ENCODE measurements at places on chromosomes 4 and X.

DNA sequence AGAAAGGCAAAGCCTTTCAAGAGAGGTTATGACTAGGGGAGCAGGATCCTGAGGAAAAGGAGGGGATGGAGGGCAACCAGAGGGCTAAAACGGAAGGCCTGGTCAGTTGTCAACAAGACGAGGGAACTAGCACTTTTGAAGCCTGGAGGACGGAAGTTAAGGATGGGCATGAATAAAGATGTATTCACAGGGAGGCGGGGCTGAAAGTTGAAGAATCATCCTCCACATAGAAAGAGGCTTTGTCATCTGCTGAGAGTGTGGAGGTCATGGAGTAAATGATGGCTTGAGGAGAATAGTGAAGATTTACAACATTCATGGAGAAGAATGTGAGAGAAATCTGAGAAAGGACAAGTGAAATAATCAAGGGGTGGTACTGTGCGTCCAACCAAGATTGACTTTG lies 137.5 kb downstream of the MAGEB17 start:
- no peak for DNase-seq

GRCh38 chr4:151266497-151266896 lies 10.5 kb upstream of the PRSS48 start:
- DNase-seq: no peak

- peak; percentile 44 for DNase-seq
Measured at GRCh38 chr4:113327494-113327893, 278.0 kb downstream of the ANK2 start.

DNA sequence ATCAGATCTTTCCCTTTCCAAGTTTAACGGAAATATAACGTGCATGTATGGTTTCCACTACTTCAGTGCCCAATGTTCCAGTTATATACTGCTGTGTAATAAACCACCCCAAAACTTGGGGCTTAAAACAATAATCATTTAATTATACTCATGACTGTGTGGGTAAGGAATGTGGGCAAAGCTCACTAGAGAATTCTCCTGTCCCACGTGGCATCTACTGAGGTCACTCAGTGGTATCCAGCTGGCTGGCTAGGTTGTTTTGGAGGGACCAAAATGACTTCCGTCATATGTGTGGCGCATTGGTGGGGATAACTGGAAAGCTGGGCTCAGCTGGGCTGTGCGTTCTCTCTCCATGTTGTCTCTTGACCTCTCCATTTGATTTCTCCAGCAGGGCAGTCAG lies 18.5 kb downstream of the ZCCHC18 start:
- no peak for DNase-seq

DNA sequence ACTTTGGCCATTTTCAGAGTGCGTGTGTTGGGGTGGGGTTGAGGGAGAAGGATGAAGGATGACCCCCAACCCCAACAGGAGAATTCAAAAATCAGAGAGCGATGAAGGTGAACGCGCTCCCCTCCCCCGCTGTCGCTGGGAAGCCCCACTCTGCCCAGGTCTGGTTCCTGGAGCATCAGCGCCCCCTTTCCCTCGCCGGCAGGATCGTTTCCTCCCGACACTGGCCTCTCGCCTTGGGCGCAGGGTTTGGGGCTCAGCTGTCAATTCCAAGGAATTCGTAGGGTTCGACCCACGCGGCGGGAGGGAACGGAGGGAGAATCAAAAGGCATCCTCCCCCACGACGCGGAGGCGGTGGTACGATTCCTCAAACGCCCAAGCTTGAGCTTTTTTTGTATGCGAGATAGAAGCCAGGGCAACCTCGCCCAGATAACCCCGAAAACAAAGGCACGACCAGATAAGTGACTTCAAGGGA lies 1.0 kb upstream of the PDGFRA start:
- peak; percentile 21 for DNase-seq

- DNase-seq: no peak
Measured at GRCh38 chrX:9416562-9417348, 48.1 kb upstream of the TBL1X start.

- no peak for DNase-seq
Measured at GRCh38 chr4:55133951-55134350, 8.6 kb upstream of the KDR start.

- DNase-seq: no peak
Measured at GRCh38 chrX:28969126-28969525, 381.9 kb downstream of the IL1RAPL1 start.

DNA sequence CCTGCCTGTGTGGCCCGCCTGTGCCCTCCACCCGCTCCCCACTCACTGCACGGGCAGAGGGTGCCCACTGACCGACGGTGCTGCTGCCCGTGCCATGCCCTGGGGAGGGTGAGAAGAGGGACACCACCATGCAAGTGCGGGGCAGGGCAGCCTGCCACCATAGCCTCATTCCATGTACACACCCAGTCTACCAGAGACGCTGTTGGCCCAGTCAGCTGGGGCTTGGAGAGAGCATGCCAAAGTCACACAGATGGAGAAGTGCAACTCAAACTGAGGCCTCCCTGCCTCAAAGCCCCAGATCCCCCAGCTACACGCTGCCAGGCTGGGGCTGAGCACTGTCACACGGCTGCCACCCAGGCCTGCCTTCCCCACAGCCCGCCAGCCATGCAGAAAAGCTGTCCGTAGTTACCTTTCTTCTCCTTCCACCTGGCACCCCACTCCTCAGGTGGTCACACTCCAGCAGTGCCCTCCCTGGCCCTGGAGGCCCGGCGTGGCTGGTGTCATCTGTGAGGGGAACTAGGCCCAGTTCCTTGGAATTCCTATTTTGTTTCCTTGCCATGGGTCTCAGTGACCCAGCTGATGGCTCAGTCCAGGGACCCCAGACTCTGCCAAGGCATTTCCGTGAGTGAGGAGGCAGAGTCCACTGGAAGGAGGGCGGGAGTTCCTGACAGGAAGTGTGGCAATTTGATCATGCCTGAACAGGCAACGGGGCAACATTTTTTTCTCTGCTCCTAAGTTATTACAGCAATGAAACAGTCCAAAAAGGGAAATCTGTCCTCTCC lies at the start of gene SLC2A9:
SLC2A9 (minus strand) TSS at position 627 of the 782 bp plus-strand sequence; CDS start at position 559, 68 bp downstream.
- no peak for DNase-seq

- DNase-seq: no peak
Measured at GRCh38 chr4:94256144-94256783, 48.6 kb downstream of the SMARCAD1 start.

GRCh38 chrX:68947882-68948605 lies 119.2 kb downstream of the EFNB1 start:
- DNase-seq: no peak

GRCh38 chrX:9048801-9049200 lies 14.9 kb upstream of the FAM9B start:
- DNase-seq: no peak

DNA sequence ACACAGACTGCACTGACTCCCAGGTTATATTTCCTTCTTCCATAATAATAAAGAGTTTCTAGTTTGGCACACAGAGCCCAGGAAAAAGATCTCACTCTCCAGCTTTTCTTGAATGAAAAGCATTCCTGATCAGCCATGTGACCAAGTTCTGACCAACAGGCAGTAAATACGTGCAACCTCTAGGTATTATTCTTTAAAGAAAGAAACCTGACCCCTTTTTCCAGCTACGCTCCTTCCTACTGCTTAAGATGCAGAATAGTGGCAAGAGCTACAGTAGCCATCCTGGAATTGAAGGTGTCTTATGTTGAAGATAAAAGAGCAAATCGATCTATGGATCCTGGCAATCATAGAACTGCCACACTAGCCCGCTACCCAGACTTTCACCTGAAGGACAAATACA lies 76.7 kb downstream of the LRBA start:
- peak; percentile 18 for DNase-seq

GRCh38 chr4:63085091-63085490 lies 1324.2 kb downstream of the TECRL start:
- DNase-seq: no peak

- DNase-seq: no peak
Measured at GRCh38 chr4:83440148-83440814, 15.3 kb downstream of the HELQ start.

DNA sequence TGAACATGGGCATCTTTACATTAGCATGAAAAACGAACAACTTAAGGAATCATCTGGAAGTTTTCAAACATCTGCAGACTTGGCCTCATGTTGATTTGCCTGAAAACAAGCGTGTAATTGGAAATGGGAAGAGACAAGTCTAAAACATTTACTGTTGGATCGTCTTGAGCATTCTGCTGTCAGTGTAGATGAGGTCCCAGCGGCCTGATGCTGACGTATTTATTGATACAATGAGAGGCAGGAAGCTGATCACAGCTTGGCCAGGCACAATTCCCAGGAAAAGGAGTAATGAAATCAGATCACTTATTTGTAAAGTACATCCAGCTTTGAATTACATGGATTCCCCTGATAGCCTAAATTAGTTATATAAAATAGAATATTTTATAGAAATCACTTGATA lies 210.6 kb downstream of the CLCN4 start:
- no peak for DNase-seq

- DNase-seq: peak; percentile 6
Measured at GRCh38 chr4:84971319-84971932, 4.9 kb upstream of the WDFY3 start.

- no peak for DNase-seq
Measured at GRCh38 chrX:11591723-11592346, 73.9 kb downstream of the ARHGAP6 start.

GRCh38 chrX:79452881-79453280 lies 85.7 kb upstream of the ITM2A start:
- DNase-seq: no peak

DNA sequence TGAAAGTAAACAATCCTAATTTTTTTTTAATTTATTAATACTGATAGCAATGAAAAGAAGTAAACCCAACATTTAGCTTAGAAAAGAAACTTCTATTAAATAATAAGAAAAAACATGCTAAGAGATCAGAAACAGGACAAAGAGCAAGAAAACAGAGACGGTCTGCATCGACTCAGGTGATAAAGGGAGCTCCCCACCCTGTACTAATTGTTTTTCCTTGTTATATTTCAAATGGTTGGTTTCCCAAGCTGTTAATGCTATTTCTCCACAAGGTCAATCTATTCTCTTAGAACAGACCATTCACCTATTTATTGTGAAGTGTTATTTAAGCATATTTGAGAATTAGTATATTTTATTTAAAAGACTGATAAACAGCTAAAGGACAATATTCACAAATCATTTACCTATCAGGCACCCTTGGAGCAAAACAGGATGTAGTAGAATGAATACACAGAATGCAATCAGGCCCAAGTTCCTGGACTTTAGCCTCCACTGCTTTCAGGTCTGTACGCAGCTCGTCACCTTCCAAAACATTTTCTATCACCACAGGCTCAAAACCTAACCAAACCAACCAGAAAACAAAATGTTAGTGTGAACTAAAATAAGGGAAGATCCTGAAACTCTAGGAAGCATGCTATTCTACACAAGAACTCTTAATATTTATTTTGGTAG lies 5.5 kb downstream of the SEPSECS start:
- no peak for DNase-seq

DNA sequence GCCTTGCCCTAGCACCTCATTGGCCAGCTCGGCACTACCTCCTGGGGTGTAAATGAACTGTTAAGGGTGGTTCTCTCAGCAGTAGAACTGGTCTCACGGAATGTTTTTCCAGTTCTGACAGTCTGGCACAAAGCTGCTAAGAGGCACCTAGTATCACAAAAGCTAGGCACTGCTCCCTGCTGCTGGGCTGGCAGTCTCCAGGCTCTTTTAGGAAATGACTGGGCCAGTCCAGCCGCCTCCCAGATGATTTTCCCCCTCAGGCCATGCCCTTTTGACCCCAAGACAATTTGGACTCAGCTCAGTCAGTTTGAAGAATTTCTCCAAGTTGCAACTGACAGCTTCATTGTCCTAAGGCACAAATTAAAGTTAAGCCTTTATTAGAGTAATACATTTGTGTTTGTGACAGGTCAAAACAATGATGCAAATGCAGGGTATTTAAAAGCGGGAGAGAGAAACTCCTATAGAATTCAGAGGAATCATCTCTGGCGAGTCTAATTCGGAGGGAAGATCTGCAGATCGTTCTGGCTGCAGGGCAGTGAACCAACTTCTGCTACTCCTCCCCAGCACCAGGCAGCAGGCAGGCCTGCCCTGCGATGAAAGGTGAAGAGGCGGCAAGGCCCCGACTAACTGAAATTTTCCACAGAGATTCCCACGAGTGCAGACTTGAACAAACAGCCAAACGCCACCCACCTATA lies 7.9 kb downstream of the FRMD7 start:
- no peak for DNase-seq

DNA sequence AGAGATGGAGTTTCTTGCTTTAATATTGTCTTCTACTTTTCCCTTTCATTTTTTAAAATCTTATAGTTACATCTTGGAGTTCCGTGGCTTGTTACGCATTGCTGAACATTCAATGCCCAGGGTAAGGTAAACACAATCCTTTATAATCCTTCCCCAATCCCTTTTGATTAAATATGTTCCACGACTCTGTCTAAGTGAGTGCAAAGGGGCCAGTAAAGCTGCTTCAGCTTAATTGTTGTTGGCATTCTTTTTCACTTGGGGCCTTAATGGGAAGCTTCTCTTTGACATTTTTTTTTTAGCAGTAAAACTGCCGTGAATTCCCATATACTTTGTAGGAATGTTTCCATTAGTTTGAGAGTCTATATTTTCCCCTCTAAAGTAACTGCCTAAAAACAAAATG lies 1028.1 kb downstream of the C4orf33 start:
- DNase-seq: no peak

DNA sequence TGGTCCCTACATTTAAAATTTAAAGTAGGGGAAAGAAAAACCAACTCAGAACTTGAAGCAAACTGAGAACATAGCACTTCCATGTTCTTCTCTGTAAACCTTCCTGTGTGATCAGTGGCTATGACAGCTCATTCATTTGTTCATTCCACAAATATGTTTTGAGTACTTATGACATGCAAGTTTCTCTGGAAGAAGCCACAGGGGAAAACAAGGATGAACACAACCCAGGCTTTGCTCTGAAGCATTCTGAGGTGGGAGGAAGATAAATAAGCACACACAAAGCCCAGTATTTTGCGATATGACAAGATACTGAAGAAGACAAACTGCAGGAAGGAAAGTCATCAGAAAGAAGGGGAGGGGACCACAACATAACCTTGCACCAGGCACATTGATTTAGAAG lies 96.4 kb downstream of the CHIC2 start:
- DNase-seq: no peak

- no peak for DNase-seq
Measured at GRCh38 chr4:156941940-156942548, 29.6 kb downstream of the PDGFC start.
